ENCODE measurements at places on chromosomes 4 and X. TPM values are rescaled to one million over a fixed set of nuclear protein-coding genes. Genes with fewer than 3 reads are reported as not detected.

- DNase-seq, result no peak
Observed at GRCh38 chr4:184409502-184409901, 64.8 kb downstream of the IRF2 start.

DNA sequence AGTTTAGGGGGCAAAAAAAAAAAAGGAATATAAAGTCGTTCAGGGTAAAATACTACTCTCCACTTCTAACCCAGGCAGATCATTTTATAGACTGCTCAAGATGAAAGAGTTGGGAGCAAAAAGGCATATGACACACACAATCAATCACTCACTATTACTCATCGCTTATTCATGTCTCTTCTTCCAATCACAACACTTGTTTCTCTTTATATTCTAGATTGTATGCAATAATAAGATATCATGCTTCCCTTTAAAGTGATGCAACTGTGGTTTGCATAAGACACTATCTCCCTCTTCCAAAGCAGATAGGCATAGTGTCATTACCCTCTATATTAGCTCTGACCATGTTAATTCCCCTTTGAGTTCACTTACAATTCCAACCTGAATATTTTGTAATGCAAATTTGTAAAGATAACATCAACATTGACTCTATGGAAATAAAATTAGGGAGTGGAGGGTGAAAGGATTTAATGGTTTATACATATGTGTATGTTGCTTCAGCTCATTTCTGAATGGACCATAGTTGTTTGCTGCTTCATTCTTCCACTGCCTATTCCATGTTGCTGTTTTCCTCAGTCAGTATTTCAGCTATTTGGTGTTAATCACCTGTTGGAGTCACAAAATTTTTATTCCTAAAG is 154.9 kb upstream of the EPHA5 start:
- no peak for DNase-seq

- DNase-seq, result peak; percentile 73
Observed at GRCh38 chr4:2931512-2932301, 31.5 kb downstream of the NOP14 start.

Gene IRS4
- total RNA-seq, result not detected

DNA sequence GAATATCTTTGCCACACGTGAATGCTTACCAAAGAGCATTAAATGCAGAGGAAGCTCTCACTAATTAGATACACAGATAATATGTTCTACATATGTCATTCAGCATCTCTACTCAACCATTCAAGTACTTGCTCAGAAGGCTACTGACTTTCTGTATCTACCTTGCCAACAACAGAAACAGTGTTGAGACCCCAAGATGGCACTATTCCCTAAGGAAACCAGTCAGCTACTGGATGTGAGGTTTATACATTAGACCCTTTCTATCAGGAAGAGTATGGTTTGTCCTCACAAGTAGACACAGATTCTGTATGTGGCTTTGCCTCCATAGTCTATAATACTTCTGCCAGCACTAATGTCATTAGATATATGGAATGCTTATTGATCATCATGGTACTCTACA is 443.9 kb upstream of the INTU start:
- no peak for DNase-seq

DNA sequence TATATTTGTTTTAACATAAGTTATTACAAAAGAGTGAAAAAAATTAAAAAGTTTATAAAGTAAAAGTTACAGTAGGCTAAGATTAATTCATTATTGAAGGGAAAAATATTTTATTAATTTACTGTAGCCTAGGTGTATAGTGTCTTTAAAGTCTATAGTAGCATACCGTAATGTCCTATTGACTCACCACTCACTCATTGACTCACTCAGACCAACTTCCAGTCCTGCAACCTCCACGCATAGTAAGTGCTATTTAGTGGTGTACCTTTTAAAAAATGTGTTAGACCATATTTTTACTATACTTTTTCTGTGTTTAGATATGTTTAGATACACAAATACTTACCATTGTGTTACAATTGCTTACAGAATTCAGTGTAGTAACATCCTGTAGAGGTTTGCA is 841.1 kb downstream of the CENPC start:
- DNase-seq, result no peak

DNA sequence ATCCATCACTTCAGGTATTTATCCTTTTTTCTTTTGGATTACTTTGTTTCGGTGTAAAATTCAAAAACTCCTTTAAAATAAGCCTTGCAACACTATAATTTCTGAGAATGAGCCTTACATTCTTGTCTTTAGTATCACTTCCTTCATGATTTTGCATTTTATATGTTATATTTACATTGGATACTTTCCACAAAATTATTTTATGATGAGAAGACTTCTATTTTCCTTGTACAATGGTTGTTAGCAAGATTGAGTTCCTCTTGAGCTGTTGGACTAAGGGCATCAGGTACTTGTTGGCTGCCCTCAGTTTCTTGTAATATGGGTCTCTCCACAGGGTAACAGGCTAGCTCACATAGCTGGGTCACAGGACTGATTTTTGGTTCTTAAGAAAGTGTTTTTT is 22.7 kb upstream of the HPGDS start:
- no peak for DNase-seq

GRCh38 chr4:11720292-11720691 is 291.6 kb upstream of the HS3ST1 start:
- DNase-seq, result no peak

Measured in activated CD8-positive, alpha-beta T cell treated with anti-CD3 and anti-CD28 coated beads, Interleukin-2, amount 10 ng/mL, durations not matched to agents 7 days and 5 days (primary cell).